Articular chondrocyte of knee joint (primary cell): ENCODE measurements at places on chromosomes 5 and 9. TPM values are rescaled to one million over a fixed set of nuclear protein-coding genes. Genes with fewer than 3 reads are reported as not detected.

Gene CDHR2
- not detected in 2 replicates for total RNA-seq

Gene RASGEF1C
- total RNA-seq: not detected in 2 replicates

Gene MTREX
- 99.3 and 109 TPM in 2 replicates for total RNA-seq

Gene LPAR1
- total RNA-seq: 212 and 263 TPM in 2 replicates

Gene SLC36A2
- not detected in 2 replicates for total RNA-seq

Gene HTR1A
- not detected in 2 replicates for total RNA-seq
